ENCODE measurements at places on chromosomes 2 and 18.

DNA sequence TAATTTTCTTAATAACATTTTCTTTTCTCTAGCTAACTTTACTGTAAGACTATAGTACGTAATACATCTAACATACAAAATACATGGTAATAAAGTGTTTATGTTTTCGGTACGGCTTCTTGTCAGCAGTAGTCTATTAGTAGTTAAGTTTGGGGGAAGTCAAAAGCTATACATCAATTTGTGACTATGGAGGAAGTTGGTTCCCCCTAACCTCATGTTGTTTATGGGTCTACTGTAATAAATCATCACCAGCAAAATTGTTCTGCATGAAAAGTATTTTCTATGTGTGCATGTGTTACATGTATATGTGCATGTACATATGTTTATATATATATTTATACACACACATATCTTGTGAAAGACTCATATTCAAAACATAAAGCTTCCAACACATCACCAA lies 303.0 kb downstream of the TRIB2 start:
- DNase-seq = no peak

- DNase-seq = peak; percentile 9
These were observed 211.9 kb downstream of the HRH4 start for GRCh38 chr18:24672165-24672941.

DNA sequence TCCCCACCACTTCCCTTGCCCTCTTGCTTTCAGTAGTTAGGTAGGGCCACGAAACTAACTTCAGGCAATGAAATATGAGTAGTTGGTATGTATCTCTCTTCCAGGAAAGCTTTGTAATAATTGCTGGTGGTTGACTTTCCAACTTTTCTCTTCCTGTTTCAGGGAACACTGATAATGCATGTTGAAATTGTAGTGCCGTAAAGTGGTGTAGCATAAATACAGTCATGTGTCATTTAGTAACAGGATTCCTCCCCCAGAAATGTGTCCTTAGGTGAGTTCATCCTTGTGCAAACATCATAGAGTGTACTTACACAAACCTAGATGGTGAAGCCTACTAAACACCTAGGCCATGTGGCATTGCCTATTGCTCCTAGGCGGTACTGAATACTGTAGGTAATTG lies 429.2 kb downstream of the PID1 start:
- no peak for DNase-seq

GRCh38 chr2:105607920-105608504 lies 136.7 kb upstream of the NCK2 start:
- DNase-seq = no peak

GRCh38 chr2:168114040-168114439 lies 133.4 kb downstream of the STK39 start:
- DNase-seq = no peak

Data from erythroblast (primary cell).